ENCODE measurements at places on chromosomes 4 and X. TPM values are rescaled to one million over a fixed set of nuclear protein-coding genes. Genes with fewer than 3 reads are reported as not detected.
A peak's percentile ranks its signal among the peaks of the same experiment; 100 is the strongest.

DNA sequence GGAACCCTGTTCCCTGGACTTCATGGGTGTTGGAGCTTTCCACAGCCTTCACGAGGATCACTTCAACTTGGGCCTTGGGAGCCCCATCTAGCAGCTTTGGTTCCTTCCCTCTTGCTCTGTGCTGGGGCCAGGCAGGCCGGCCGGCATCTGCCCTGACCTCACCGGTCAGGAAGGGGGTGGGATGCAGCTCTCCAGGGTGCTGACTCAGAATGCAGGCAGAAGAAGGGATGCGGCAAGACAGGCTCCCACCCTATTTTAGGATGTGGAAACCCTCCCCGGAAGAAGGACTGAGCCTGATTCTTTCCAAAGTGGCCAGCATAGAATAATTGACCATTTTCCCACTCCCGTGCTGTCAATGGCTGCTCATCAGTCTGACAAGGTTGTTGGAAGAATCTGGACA lies 47.1 kb downstream of the FHDC1 start:
- H3K27me3 ChIP-seq, result no peaks in the 10 kb centered on the region
- DNase-seq, result no peak
- no peak overlapping the region for H3K27ac ChIP-seq
- no peaks in the 10 kb centered on the region for H3K36me3 ChIP-seq

GRCh38 chrX:150465881-150466775 lies 102.3 kb upstream of the MTM1 start:
- H3K4me1 ChIP-seq, result peaks cover 9% of the 10 kb centered on the region
- H3K27ac ChIP-seq, result peak overlapping the region; percentile 74
- no peak overlapping the region for H3K4me3 ChIP-seq
- no peaks in the 10 kb centered on the region for H3K36me3 ChIP-seq

The EBP gene
- total RNA-seq, result 16.3 TPM

The PRR32 gene
- 0.46 TPM for total RNA-seq
